ENCODE measurements at places on chromosomes 4 and X.

DNA sequence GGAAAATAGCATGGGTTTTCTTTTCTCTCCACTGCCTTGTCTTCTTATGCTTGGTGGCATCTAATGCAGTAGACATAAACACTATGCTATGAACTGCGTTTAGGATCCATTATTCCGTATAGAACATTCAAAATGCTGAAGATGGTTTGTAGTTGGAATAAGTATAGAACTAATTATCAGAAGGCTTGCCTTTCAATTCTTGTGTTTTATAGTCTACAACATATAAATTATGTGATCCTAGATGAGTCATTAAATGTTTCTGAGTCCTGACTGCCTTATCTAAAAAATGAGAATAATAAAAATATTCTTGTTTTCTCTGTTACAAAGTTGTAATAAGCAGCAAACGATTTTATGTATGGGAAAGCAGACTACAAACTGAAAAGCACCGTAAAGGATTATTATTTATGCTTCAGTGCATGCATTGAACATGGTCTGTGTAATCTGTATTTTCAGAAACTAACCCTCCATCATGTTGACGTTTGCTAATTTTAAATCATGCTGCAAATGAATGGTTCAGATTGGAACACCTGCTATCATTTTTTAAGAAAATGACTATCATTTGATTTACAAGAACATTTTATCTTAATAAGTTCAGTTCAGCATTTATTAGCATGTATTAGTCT, 335.9 kb upstream of the AADAT start:
- DNase-seq: no peak

GRCh38 chrX:67750694-67751093, 206.9 kb downstream of the AR start:
- no peak for DNase-seq

DNA sequence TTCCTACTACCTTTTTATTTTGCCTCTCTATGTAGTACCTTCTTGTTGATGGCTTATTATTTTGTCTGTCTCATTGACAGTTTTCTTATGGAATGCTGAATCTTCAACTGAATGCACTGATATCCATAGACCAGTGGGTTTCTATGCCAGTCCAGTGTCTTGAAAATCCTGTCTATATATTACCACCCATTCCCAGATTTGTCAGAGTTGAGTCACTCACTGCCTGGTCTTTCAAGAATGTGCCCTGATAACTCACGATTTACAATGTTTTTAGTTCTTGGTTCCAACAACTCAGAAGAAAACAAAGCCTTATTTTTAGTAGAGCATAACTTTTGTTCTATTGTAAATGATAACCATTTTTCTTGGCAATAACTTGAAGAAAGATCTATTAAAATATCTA, 606.0 kb upstream of the PITX2 start:
- DNase-seq: no peak

DNA sequence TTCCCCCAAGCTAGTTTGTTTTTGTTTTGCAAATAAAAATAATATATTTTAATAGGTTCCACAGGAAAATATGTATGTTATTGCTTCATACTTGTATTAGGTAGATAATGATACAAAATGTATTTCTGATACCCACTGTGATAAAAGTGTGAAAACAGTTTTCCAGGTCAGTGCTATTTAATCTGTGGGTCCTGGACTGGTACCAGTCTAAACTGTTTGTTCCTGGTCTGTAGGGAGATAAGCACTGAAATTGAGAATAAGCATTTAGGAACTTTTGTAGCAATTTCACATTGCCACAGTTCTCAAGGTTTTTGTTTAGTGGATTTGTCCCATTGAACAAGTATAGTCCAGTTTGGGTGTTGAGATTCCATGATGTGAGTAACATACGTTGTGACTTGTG, 110.5 kb downstream of the PDLIM5 start:
- DNase-seq: no peak

DNA sequence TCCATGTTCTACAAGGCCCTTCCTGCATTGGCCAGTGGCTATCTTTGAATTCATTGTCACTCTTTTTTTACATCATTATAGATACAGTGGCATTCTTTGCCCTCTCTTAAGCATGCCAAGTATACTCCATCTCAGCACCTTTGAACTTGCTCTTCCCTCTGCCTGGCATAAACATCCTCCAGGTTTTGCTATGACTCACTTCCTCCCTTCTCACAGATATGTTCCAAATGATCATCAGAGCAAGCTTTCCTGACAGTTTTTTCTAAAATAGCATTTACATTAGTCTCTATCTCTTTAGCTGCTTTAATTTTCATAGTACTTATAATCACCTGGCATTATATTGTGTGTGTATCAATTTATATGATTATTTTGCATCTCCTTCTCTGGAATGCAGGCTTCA, 553.3 kb upstream of the MAGEB2 start:
- peak; percentile 86 for DNase-seq

GRCh38 chrX:9605484-9605883, 140.6 kb downstream of the TBL1X start:
- DNase-seq: no peak

DNA sequence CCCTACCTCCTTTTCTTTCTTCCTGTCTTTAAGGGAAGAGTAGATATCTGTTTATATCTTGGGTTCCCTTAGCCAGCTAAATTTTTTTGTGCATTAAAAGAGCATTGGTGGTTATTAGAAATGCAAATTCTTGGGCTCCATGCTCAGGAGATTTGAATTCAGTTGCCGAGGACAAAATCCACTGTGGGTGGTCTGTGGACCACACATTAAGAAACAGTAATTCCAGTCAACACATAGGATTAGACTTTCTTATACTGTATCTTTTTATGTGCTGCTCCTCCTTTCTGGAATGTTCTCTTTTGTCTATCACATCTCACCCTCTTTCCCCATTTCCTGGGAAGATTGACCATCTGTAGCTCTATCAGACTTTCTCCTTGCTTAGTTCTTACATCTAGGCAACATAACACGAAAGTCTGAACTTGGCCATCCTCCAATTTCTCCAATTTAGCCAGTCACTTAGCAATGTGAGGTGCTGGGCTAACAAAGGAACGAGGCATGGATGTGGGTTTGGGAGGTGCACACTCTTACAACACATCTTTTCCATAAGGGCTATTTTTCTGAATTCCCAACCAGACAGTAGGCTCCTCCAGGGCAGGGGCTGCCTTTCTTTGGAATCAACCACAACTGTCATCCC, 5.3 kb upstream of the PDLIM3 start:
- DNase-seq: no peak

DNA sequence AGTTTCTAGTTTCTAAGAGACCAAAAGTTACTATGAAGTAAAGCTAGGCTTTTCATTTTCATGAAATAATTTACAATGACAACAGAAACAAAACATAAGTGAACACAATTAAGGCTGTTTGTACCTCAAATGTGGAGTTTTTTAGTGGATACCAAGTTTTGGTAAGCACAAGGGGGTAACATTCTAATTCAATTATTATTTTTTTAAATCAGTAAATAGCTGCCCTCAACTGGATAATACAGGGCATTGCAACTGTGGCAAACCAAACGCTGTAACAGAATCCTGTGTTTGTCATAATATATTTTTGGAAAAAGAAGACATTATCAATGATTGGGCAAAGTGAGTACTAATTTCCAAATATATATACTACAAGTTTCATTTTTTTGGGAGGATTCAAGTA, 150.3 kb downstream of the FBXW7 start:
- peak; percentile 34 for DNase-seq

GRCh38 chr4:15799141-15799540, 21.0 kb downstream of the CD38 start:
- DNase-seq: no peak

DNA sequence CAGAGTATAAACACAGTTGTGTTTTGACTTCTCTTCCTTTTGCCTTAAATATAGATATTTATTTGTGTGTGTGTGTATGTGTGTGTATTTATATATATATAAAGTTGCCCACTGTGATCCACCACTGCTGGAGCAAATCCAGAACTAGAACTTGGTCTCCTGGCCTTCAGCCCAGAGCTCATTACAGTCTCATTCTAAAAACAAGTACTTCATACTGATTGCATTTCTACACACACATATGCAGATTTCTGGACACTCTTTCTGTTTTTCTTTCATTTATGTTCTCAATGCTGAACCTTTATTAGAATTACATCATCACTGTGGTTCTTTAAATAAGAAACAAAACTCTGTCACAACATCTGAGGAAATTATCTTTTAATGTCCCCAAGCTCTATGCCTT, 381 bp downstream of the TXK start:
- DNase-seq: no peak

- DNase-seq: no peak
Observed at GRCh38 chrX:42567268-42567667, 210.7 kb downstream of the PPP1R2C start.

DNA sequence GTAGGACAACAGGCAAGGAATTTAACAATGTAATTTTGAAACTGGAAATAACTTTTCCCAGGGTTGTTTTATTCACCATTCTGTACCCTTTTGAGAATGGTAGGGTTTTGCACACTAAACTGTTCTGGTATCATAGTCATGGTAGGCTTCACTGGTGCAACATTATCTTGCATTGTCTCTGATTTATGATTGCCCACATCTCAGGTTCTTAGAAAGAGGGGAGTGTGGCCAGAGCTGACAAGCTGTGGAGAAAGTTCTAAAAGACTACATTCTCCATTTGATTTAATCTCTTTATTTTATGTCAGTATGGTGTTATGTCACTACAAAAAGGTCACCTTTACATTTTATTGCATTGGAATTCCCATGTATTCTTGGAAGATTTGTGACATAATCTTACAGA, 447.3 kb downstream of the GRIA2 start:
- no peak for DNase-seq

DNA sequence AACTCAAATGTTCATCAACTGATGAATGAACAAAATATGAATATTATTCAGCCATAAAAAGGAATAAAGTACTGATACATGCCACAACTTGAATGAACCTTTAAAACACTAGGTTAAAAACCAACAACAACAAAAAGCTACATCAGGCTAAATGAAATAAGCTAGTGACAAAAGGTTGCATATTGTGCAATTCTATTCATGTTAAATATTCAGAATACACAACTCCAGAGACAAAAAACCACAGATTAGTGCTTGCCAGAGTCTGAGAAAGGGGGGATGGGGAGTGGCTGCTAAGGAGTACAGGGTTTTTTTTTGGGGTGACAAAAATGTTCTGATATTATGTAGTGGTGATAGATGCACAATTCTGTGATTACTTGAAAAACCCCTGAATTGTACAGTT, 58.5 kb downstream of the HAUS3 start:
- DNase-seq: no peak

DNA sequence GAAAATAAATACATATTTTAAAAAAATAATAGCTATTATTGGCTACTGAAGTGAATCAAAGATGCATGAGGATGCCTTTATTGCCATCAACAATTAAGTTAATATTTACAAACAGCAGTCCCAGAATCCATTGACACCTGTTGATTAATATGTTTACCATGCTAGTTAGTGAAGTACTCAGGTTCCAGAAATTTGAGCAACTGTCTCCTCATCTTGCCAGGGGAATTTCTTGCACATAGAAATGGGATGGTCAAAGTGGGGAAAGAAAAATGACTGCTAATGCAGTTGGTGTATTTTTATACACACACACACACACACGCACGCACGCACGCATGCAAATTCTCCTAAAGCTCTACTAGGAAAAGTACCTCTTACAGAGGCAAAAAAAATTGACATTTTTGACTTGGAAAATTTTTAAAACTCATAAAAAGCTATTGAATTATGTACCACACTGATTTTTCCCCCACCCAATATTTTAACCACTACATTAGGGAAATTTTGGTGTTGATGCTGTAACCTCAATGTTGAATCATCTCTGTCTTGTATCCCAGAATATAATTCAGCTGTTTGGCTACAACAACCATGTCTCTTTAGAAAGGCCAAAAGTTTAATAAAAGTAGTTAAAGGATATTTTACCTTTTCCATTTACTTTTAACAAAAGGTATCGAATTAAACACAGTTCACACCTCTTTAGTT, 105.3 kb upstream of the TMEM150C start:
- DNase-seq: no peak

Measured in HCEC 1CT (cell line).